HT-29 (cell line): ENCODE measurements at places on chromosomes 12 and 14.

DNA sequence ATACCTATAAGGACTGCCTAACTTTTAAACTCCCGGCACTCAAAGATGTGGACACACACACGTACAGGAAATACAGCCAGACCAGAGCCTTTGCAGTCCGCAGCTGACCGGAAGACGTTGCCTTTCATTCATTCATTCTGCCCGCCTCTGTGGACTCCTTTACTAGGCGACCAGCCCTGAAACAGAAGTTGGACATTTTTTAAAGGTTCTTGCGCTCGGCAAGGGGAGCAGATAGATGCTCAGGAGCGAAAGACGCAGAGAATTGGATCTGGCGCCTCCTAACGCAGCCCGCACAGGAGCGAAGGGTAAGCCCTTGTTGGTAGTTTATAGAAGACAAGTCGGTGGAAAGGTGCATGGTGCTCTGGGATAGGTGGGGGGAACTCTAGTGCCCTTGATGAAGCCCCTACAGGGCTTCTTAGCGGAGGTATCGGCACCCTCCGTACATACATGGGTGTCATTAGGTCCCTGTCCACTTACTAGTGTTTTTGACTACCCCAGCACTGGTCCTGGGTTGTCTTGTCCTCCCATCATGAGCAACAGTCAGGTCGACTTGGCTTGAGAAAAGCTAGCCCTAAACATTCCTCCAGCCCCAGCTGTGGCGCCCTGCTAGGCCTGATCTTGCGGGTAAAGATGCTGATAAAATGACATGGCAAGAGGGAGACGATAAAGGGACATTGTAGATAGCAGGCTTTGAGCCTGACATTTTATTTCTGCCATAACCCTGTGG, at the start of gene KDM2B:
TSS of gene KDM2B (minus strand) at position 65 of the 727 bp plus-strand sequence. CDS start 112 bp downstream, outside the sequence.
- no peak for DNase-seq

DNA sequence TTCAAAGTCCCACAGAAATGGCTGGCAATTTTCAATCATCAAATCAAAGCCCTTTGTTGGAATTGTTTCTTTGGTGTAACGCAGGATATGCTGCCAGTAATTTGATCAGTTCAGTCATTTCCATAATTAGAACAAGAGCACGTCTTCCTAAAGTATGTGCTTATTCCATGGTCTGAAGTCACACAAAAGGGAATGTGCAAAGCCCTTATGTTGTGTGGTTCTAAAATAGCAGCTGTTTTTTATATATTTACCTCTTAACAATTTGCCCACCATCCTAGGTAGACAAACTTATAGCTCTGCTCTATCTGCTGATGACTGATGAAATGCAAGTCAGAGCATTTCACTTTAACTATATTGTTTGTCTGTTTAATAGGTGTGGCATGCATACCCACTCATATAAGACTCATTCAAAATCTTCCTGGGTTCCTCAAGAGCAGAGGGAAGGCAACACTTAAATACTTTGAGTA, 176.1 kb upstream of the SLC38A2 start:
- no peak for DNase-seq

DNA sequence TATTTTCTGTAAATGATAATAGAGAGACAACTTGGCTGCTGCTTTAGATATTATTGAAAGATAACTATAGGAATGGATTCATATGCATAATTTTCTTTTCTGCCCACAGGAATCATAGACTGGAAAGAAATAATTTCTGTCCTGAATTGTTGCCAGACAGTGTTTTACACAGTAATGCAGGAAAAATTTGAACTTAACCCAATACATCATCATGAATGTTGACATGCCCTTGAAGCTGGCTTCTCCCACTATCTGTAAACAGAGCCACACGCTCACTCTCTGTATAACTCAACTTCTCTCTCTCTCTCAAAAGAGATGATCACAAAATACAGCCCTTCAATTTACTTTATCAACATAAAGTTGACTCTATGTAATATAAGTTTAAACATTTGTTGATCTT, 56.6 kb downstream of the PAX9 start:
- no peak for DNase-seq

- no peak for DNase-seq
Observed at GRCh38 chr14:63243646-63244045, 39.4 kb downstream of the RHOJ start.

- DNase-seq: no peak
Observed at GRCh38 chr12:122107261-122107660, 28.7 kb downstream of the MLXIP start.

GRCh38 chr14:63757211-63757610, 29.3 kb upstream of the SGPP1 start:
- DNase-seq: no peak

DNA sequence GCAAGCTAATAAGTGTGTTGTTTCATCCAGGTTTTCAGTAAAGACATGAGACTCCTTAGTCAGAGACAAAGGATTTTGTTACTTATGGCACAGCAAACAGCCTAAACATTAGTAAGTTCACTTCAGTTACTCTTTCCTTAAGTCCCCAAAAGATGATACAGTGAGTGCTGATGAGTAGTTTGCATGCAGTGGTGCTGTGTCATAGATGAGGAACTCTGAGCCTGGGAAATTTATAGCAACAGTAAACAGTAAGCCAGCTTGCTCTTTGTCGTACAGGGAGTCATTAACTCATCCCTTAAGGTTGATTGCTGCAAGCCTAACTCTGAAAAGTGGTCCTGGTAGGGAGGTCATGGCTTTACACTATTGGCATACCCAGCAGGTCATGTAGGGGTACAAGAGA, 208.6 kb upstream of the OR4E1 start:
- no peak for DNase-seq

- no peak for DNase-seq
Observed at GRCh38 chr12:101857043-101857558, 20.3 kb upstream of the DRAM1 start.

GRCh38 chr12:55996201-55996714, 818 bp upstream of the SUOX start:
- DNase-seq: peak; percentile 82

DNA sequence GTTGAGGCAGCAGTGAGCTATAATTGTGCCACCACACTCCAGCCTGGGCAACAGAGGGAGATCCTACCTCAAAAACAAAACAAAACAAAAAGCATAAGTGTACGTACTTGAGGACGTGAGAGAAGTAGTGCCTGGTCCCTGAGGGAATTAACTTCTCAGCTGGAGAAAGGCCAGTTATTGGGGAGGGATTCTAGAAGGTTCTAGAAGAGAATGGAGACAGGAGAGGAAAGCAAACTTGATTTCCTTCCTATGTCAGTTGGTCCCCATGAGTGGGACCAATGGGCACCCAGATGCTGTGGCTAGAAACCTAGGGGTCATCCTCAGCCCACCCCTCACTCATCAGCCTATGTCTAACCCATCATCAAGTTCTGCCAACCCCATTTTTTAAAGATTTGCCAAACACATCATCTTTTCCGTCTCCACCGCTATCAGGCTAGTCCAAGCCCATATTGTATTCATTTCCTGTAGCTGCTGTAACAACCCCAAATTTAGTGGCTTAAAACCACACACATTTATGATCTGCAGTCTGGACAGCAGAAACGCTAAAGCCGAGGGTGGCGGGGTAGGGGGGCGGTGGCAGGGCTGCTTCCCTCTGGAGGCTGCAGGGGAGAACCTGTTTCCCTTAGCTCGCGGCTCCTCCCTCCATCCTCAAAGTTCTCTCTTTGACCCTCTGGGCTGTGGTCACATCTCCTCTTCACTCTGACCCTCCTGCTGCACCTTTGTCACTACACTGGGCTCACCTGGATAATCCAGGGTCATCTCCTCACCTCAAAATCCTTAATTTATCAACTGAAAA, 7.2 kb upstream of the RBM19 start:
- DNase-seq: no peak

DNA sequence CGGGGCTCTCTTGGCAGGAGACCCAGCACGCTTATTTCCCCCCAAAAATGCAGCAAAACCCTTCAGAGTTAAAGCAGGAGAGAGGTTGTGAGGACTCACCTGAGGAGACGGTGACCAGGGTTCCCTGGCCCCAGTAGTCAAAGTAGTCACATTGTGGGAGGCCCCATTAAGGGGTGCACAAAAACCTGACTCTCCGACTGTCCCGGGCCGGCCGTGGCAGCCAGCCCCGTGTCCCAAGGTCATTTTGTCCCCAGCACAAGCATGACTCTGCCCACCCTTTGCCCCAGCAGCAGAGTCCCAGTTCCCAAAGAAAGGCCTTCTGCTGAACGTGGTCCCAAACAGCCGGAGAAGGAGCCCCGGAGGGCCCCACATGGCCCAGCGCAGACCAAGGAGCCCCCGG, 337.7 kb downstream of the TMEM121 start:
- DNase-seq: no peak

DNA sequence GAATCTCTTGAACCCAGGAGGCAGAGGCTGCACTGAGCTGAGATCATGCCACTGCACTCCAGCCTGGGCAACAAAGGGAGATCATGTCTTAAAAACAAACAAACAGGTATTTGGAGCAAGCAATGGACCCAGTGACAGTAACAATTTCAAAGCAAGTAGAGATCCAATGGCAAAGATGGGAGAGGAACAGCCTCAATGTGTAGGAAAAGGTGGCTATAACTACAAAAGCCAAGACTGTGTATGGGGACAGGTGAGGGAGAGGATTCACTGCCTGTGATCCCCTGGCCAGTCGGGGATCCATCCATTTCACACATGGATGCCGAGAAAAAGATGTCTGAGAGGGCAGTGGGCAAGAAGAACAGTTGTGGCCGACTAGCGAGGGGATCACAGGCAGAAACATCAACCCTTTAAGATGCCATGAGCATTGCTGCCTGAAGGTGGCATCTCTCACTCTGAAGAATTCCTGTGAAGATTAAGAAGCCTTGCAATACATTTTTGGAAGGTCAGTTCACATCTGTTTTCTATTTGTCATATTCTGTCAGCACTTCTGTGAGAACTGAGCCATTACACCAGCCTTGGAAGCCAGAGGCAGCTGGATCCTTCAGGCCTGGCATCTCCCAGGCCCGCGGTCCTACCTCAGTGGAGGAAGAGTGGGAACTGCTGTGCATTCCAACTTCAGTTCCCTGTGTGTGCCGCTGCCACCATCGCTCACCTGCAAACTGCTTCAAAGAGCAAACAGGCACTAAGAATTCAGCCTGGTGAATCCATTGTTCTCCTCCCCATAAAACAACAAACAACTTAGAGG, 54.5 kb upstream of the FRS2 start:
- peak; percentile 55 for DNase-seq

DNA sequence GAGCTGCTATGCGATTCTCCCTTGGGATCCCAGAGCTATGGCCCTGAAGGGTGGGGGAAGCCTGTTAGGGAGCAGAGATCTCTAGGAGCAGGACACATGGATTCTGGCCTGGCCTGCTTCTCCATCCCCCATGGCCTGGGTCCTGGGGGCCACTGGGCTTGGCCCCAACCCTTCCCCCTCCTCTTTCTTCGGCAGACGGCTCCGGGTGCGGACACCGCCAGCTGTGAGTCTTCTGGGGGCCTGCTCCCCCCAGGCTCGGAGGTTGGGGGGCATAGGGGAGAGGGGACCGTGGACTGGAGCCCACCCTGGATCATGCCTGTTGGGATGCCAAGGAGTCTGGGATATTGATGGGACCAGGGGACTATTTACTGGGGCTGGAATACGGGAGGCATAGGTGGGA, 9.0 kb downstream of the PRPF40B start:
- DNase-seq: no peak

DNA sequence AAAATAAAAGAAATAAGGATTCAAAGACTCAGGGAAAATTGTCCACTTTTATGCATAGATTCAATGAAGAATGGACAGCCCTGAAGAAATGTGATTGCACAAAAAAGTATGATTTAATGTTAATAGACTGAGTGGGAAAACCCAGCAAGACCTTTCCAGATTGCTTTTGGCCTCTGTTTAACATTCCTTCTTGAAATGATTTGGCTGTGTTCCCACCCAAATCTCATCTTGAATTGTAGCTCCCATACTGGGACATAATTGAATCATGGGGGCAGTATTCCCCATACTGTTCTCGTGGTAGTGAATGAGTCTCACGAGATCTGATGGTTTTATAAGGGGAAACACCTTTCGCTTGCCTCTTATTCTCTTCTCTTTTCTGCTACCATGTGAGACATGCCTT, 1316.9 kb upstream of the SEL1L start:
- no peak for DNase-seq

DNA sequence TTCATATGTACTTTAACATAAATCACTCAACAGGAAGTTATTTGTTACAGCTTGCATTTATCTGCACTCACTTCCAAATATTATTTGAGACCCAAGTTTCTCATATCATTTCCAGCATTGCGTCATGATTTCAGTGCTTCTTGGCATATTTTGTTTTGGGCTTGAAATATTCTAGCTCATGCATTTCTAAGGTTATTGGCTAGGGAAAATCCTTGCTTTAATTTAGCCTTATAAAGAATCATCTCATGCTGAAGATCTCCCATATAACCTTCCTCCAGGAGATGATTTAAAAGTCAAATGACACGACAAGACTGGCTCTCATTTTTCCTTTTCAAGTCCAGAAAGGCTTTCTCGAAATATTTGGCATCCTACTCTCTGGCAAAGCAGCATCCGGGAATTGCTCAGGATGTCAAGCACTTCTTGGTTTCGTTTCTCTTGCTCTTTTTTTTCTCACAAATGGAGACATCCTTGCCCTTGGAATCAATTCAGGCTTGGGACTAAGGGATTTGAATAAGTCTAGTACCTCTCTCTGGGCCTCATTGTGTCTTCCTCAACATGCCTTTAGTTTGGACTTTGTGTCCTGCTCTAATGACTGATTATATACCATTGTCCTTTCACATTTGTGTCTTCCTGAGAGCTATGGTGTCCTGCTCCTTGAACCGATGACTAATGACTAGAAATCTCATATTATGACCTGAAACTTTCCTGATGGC, 295.0 kb downstream of the RMST start:
- no peak for DNase-seq

DNA sequence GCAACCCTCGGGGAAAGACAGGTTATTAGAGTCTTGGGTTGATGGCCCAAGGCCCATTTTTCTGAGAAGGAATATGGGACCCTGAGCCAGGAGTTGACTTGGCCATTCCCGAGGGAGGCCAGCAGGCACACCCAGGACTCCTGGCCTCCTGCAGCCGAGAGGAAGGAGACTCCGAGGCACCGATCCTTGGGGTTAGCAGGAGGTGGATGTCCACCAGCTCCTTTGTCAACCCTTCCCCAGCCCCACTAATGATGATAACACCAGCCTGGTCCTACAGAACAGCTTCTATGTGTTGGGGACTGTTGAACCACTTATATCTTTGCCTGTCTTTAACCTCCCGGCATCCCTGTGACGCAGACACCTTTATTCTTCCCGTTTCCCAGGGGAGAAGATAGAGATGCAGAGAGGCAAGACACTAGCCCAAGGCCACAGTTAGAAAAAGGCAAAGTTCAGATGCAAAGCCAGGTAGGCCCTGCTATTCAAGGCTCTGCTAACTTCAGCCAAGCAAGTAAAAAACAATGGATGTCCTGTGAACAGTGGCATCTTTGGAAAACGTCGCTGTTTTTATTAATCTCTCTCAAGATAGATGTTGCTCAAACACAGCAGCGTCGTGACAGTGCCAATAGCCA, 767.3 kb upstream of the TBX3 start:
- no peak for DNase-seq
